NCI-H510A treated with DMSO at 0.1 percent for 48 hours (cell line): ENCODE measurements at places on chromosomes 16 and 17.

GRCh38 chr17:57870283-57870635, 20.4 kb upstream of the MRPS23 start:
- DNase-seq: no peak

- DNase-seq: no peak
Observed at GRCh38 chr17:10761281-10761680, 31.5 kb upstream of the TMEM220 start.

GRCh38 chr17:40873255-40873654, 6.2 kb upstream of the KRT12 start:
- no peak for DNase-seq

DNA sequence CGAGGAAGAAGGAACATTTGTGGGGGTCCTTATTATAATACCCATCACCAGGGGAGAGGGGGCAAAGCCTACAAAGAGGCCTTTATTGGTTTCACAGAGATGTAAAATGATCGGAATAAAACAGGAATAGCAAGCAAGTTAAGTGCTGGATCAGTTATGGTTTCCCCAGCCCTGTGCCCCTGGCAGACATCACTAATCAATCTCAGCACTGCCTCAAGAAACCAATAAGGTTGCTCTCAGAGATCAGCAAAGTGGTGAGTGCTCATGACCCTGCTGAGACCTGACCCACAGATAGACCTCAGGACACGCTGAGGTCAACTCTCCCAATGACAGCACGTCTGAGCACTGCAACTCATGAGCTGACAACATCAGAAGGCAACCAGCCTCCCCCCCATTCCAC, 66.3 kb downstream of the ZNF423 start:
- DNase-seq: no peak

GRCh38 chr17:1957037-1957436, 68.1 kb downstream of the RTN4RL1 start:
- no peak for DNase-seq

- peak; percentile 92 for DNase-seq
Observed at GRCh38 chr17:15436473-15437302, 30.7 kb downstream of the CDRT4 start.

- DNase-seq: no peak
Observed at GRCh38 chr16:84763629-84764028, 56.2 kb upstream of the CRISPLD2 start.

- DNase-seq: no peak
Observed at GRCh38 chr16:73016488-73016830, 31.5 kb downstream of the ZFHX3 start.

DNA sequence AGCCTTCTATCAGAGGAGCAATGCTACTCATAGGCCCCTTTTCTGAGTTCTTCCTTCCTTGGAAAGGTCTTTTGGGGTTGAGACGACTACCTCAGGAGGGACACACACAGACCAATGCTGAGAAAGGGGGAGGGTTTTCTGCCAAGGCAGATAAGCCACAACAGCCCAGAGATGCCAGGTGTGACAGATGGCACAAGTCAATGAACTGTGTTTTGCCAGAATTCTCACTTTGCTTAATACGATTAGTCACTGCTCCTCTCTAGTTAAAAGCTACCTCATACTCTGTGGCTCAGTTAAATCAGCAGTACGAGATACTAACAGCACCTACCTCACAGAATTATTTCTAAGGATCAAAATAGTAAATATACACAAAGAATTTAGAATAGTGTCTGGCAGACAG, 8.0 kb downstream of the BRD7 start:
- DNase-seq: no peak

DNA sequence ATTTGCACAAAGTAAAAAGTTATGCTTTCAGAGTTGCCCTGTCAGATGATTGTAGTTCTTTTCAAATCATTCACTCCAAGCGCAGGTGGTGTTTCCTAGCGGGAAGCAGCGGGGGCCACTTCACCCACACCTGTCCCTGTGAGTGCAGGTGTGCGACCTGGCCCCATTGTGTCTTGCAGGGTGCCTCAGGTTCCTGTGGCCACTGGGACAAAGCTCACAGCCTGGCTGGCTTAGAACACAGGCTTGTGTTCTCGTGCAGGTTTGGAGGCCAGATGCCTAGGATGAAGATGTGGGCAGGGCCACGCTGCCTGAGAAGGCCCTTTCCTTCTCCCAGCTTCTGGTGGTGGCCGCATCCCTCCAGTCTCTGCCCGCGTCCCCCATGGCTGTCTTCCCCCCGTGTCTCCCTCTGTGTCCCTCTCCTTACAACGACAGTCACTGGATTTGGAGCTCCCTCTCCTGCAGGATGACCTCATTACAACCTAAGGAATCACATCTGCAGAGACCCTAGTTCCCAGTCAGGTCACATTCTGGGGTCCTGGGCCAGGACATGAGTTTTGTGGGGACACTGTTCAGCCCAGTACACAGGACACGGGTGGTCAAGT, 90.5 kb downstream of the NPIPB11 start:
- peak; percentile 89 for DNase-seq

DNA sequence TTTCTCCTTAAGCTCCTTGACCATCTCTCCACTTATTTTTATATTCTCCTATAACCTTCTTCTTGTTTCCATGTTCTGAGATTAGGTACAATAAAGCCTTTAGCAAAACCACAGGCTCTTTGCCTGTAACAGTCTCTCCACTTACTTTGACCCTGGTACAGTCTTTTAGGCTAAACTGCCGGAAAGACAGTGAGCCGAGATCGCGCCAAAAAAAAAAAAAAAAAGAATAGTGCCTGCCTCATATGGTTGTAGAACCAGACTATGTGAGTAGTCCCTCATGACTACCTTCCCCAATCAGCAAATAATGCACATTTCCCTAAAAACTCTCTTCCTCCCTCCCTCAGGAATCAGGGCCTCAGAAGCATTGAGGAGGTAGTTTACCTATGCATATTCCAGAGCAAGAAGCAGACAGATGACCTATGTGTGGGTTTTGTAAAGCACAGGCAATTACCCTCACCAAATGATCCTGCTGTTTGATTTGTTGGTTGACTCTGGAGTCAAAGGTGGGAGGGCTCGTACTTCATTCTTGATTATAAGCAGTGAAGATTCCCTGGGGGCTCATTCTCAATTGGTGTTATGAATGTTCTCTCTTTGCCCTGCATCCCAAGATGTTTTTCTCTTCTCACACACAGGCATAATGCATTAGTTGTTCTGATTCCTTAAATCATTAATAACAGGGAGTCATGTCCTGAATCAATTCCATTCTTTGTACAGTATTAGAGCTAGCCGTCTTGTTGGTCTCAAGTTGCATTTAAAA, 8.9 kb upstream of the NME1 start:
- no peak for DNase-seq

GRCh38 chr17:32917842-32918241, 10.1 kb upstream of the TMEM98 start:
- DNase-seq: no peak

DNA sequence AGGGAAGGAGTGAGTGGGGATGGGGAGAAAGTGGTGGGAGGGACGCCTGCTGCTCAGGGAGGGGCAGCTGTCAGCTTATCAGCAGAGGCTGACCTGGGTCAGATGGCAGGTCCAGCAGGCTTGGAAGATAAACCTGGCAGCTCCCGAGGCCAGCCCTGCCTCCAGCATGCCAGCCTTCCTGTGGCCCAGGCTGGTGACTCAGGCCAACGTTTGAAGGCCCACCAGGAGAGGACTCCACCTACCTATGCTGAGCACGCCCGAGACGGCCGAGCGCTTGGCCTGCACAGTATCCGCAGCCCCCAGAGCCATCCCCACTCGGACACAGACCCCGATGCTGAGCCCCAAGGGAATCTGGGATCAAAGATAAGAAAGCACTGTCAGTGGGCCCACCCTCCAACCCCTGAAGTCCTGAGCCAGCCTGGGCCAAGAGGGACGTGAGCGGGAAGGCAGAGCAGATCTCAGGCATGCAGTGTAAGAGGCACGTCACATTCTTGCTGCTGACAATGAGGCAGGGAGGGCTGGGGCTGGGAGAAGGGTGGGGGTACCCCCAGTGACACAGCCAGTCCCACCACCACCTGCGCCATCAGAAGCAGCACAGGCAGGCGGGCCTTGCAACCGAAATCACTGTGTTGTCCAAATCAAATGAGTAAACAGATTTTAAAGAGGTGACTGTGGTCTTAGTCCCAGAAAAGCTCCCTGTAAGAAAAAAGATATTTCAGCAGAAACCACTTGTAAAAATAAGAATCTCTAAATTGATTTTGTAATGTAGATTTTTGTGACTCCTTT, 12.4 kb downstream of the SLC47A2 start:
- DNase-seq: no peak

- no peak for DNase-seq
Observed at GRCh38 chr17:12627177-12627629, 38.5 kb upstream of the MYOCD start.

GRCh38 chr16:67545665-67546024, 16.7 kb upstream of the CTCF start:
- no peak for DNase-seq

DNA sequence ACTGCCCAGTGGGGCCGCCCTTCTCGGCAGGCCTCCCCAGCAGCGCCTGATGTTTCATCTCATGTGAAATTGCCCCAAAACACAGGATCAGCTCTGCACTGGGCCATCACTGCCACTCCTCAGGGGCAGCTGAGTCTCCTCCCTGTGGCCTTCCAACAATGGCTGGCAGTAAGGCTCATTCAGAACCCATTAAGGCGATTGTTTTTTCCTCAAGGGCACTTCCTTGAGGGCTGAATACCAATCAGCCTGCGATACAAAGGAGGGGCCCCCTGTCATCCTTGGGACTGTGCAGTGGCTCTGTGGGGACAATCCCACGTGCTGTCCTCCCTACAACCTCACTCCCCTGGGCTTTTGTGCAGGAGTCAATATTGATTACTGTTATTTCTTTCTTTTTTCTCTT, 47.5 kb downstream of the XYLT1 start:
- DNase-seq: no peak

DNA sequence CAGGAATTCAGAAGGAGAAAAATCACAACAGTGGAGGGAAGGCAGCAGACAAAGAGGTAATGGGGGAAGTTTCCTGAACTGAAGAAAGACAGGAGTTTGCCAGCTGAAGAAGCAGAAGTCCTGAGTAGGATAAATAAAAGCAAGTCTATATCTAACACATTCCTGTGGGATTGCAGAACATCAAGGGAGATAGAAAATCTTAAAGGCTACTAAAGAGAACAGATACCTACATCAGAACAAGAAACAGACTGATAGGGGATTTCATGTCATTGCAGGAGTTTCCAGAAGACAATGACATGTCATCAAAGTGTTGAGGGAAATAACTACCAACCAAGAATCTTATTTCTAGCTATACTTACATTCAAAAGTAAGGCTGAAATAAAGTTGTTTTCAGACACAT, 21.3 kb upstream of the CRYBA1 start:
- no peak for DNase-seq

GRCh38 chr16:56382901-56383355, 42.4 kb downstream of the AMFR start:
- no peak for DNase-seq

GRCh38 chr16:50731130-50731988, 10.5 kb upstream of the CYLD start:
- DNase-seq: no peak

- no peak for DNase-seq
Observed at GRCh38 chr17:75225016-75225415, 19.5 kb downstream of the NUP85 start.

- DNase-seq: no peak
Observed at GRCh38 chr17:50222922-50223321, 21.5 kb upstream of the COL1A1 start.

DNA sequence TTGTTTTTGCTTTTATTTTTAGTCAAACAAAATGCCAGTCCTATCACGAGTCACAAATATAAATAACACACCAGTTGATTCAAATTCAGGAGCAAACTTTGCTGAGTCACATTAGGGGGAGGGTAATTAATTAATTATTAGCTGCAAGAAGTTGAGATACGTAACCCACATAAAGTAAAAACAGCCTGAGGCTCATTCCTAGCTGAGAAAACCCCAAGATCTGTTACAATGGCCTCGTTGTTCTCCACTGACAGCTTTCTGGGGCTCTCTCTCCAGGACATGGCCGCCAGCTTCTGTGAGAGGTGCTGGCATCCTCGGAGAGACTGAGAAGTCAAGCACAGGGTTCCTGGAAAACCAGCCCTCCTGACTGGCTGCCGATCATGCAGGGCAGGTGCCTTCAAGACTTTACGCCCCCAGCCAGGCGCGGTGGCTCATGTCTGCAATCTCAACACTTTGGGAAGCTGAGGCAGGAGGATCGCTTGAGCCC, 11.1 kb downstream of the RAB40B start:
- DNase-seq: no peak

DNA sequence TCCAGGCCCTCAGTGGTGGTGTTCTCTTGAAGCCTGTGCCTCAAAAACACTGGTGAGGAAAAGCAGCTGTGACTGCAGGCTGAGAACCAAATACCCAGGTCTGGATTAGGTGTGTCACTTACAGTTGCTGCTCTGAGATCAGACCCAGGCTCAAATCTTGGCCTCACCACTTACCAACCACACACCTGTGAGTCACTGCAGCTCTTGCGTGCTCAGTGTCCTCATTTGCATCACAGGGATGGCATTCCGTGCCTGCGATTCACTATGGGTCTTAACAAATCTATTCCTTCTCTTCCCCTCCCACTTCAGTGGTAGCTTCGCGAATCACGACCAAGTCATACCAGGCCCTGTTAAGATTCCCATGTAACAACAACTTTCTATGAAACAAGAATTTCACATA, 233.4 kb upstream of the HSBP1 start:
- no peak for DNase-seq

DNA sequence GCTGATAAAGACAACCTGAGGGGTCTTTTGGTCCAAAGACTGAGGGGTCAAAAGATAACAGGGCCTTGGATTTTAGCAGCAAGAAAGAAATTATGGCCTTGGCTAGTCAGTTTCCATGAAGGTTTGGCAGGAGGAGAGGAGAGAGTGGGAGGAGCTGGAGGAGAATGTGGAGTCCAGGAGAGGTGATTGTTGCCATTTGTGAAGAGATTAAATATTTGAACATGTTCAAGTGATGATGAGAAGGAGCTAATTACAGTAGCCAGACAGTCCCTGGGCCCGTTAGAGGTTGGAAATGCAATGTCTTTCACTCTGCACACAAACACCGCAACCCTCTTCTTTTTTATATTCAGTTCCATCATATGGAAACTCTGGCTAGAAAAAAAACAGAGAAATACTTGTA, 68.6 kb downstream of the TNRC6C start:
- DNase-seq: peak; percentile 55
